Upper lobe of left lung (tissue), 6 donors: ENCODE measurements at places on chromosomes 1 and 21. TPM values are rescaled to one million over a fixed set of nuclear protein-coding genes. Genes with fewer than 3 reads are reported as not detected.

LCE3C gene
- total RNA-seq: not detected

RSPH1 gene
- 0.46 TPM for total RNA-seq

OR2M4 gene
- total RNA-seq: not detected

TNNI3K gene
- total RNA-seq: not detected

TRIM17 gene
- 3.1 TPM for total RNA-seq

ALG14 gene
- 0.79 TPM for total RNA-seq

OR2G6 gene
- not detected for total RNA-seq

GRIK3 gene
- total RNA-seq: 0.10 TPM

APOBEC4 gene
- total RNA-seq: 0.20 TPM

JAM2 gene
- total RNA-seq: 7.8 TPM

PRRX1 gene
- total RNA-seq: 9.6 TPM

LORICRIN gene
- not detected for total RNA-seq

TSSK3 gene
- not detected for total RNA-seq

TDRD10 gene
- total RNA-seq: 47.1 TPM

LMX1A gene
- not detected for total RNA-seq

GABRD gene
- not detected for total RNA-seq

FCGR2B gene
- 7.1 TPM for total RNA-seq

KRTAP11-1 gene
- not detected for total RNA-seq
